ENCODE measurements at places on chromosomes 12 and 14.
A peak's percentile ranks its signal among the peaks of the same experiment; 100 is the strongest.

GRCh38 chr12:110024051-110024450, 24.3 kb downstream of the C12orf76 start:
- no peak for DNase-seq

GRCh38 chr14:82778601-82779000, 1244.9 kb upstream of the SEL1L start:
- DNase-seq = no peak

- DNase-seq = peak; percentile 70
These were observed 46.2 kb downstream of the KDM2B start for GRCh38 chr12:121534495-121535148.

- DNase-seq = no peak
These were observed 39.5 kb downstream of the PROX2 start for GRCh38 chr14:74836251-74836960.

GRCh38 chr14:88324930-88325329, 1.9 kb upstream of the KCNK10 start:
- DNase-seq = no peak

- DNase-seq = no peak
These were observed 23.8 kb upstream of the DGLUCY start for GRCh38 chr14:91089958-91090535.

All from stimulated activated naive CD8-positive, alpha-beta T cell treated with anti-CD3 and anti-CD28 coated beads, Interleukin-15, amount 100 ng/mL, for 72 hours (primary cell).